ENCODE measurements at places on chromosomes 12 and 14. TPM values are rescaled to one million over a fixed set of nuclear protein-coding genes. Genes with fewer than 3 reads are reported as not detected.

Gene PRH2
- not detected for total RNA-seq

Gene AJUBA
- 5.4 TPM for total RNA-seq

Gene STAC3
- 0.55 TPM for total RNA-seq

Gene FAIM2
- total RNA-seq = 0.94 TPM

Gene TSPAN11
- total RNA-seq = 0.28 TPM

Gene TESPA1
- 0.60 TPM for total RNA-seq

Gene ATL1
- total RNA-seq = 3.0 TPM
